ENCODE measurements at places on chromosomes 4 and X.

- no peak for ATAC-seq
Measured at GRCh38 chrX:39527025-39527424, 570.7 kb downstream of the BCOR start.

GRCh38 chrX:71991164-71991563, 80.5 kb downstream of the NHSL2 start:
- no peak for ATAC-seq

DNA sequence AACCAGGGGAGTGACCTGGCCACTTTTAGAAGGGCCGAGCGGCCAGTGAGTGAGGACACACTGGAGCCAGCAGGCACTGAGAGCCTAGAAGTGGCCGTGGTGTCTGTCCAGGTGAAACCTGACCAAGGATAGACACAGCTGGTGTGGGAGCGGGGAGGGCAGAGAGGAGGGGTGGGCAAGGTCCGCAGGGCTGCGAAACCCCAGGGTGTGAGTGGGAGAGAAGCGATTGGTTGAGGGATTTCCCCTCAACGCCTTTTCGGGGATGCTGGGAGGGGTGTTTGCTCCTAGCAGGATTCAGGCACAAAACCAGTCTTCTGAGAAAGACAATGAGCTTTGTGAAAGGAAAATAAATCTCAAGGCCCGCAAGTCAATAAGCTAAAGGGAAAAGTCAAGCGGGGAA, 33.2 kb upstream of the ARSD start:
- ATAC-seq: no peak

DNA sequence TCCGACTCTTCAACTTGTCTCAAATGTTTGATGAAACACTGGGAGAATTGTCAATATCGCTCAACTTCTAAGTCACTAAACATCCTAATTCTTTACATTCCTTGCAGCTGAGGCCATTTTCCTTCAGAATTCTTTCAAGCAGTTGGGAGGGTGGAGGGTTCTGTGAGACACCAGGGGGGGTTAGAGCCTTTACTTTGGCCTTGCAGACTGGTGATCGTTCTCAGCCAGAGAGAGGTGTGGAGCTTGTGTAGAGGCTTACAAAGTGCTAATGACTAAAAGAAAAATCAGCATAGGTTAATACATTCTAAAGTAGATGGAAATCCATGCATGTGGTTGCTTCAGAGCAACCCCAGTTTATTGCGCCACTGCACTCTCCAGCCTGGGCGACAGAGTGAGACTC, 21.3 kb upstream of the SOX3 start:
- no peak for ATAC-seq

DNA sequence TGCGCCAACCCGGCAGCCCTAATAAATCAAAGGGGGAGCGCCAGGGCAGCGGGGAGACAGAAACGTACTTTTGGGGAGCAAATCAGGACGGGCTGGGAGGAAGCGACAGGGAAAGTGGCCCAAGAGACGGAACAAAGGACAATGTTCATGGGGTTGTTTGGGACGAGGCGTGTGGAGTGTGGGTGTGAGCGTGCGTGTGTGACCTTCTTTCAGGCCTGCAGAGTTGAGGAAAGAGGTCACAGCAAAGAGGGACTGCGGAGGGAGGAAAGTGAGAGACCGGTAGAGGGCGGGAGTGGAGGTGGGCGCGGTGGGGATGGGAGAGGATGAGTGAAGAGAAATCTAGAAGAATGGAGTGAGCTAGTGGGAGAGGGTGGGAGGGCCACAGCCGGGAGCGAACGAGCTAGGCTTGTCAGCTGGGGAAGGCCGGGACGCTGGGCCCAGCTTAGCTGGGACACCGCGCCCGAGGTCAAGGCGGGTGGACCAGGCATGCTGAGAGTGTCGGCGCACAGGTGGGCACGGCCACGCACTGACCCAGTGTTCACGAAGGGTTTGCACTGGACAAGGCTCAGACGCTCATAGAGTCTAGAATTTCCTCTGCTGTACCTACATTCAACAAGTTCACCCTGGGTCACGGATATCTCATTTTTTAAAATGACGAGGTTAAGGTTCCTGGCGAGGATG, 14.7 kb upstream of the PITX2 start:
- peak; percentile 37 for ATAC-seq

GRCh38 chrX:125096870-125097269, 222.8 kb upstream of the TEX13C start:
- no peak for ATAC-seq

GRCh38 chr4:94813221-94813620, 55.5 kb downstream of the BMPR1B start:
- no peak for ATAC-seq

DNA sequence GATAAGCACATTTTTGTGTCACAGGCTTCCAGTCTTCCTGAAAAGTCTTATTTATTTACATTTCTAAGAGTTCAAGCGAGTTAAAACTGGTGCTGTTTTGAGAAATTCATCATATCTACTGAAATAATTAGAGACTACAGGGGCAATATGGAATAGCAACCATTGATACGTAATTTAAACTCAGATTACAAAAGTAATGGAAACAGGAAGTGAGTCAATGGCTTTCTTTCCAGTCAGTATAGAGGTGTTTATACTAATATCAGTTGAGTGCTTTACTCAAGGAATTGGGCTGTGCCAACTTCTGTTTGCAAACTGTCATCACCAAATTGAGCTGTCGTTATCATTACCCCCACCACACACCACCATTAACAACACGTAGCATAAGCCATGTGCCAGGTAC, 222.7 kb downstream of the COL25A1 start:
- no peak for ATAC-seq

DNA sequence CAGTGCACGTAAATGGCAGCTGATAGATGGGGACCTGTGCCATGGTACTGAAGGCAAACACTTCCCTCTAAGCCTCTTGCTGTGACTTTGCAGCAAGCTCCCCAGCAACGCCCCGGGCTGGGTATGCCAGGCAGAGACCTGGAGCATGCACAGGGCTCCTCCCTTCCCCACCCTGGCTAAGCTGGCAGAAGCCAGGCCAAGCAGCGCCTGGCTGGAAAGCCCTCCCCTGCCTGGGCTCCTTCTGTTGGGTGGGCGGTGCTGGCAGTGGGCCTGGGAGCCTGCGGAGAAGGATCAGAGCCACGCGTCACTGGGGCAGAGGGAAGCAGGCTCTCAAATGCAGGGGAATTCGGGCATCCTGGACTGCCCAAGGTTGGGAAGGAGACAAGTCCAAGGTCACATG, 3.6 kb downstream of the ATP2B3 start:
- ATAC-seq: no peak

GRCh38 chr4:73850261-73850970, 2.7 kb upstream of the PF4V1 start:
- ATAC-seq: no peak

GRCh38 chr4:147644471-147644870, 27.3 kb downstream of the TMEM184C start:
- ATAC-seq: no peak

DNA sequence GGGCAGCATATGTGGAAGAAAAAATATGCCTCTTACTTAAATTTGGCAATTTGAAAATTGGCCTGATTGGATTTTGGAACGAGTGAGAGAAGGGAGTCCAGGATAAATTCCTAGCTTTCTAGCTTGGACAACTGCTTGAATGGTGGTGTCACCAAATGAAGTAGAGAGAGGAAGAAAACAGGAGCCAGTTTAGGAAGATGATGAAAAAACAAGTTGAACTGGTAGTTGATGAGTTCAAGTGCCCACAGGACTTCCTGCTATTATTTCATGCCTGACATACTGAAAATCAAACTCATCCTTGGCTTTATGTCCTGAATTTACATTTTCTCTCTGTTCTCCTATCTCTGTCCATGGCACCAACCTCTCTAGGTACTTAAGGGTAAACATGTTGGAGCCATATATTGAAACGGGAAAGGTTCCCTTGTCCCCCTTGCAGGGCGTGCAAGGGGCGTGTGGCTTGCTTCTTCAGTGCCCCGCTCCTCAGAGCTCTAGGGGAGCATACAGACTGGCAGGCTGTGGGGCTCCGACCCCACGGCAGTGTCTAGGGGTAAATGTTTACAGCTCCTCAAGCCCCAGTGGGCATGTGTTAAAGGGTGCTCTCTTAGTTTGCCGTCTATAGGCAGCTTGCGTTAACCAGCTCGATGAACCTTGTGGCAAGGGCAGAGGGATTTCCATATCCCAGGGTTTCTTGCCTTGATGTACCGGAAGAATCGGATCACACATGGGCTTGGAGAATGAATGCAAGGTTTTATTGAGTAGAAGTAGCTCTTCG, 250.7 kb upstream of the PGRMC2 start:
- ATAC-seq: peak; percentile 16

DNA sequence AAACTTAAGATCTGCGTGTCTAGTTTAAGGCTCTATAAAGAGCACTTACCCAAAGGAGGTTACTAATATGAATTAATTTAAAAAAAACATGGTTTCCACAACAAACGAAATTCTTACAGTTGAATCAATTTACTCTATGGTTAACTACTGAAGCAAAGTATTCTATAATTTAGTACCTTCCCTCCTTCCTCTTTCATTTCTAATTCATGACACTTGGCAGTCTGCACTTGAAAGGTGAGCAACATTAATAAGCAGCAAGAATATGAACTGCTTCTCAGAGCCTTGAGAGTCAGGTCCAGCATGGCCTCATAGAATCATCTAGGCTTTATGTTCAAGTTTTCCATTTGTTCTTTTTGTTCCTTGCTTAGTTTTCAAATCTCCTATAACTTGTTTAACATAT, 42.7 kb downstream of the TAPT1 start:
- ATAC-seq: no peak

DNA sequence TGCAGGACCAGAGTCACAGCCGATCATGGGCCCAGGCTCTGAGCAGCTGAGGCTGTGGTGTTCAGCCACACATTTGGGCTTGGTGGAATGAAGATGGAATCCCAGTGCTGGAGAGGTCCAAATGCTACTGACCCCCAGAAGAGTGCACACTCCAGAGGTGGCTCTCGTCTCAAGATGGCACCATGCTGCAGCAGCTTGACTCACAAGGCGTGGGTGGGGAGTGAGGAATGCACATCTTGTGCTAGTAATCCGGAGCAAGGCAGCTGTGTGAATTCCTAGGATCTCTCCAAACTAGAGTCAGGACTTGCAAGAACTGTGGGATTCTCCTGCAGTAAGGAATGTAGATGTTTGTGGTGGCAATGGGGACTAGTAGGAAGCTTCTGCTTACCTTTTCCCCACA, 28.7 kb downstream of the RAB28 start:
- ATAC-seq: no peak

- peak; percentile 89 for ATAC-seq
Measured at GRCh38 chr4:176320340-176320975, 692 bp downstream of the SPCS3 start.

DNA sequence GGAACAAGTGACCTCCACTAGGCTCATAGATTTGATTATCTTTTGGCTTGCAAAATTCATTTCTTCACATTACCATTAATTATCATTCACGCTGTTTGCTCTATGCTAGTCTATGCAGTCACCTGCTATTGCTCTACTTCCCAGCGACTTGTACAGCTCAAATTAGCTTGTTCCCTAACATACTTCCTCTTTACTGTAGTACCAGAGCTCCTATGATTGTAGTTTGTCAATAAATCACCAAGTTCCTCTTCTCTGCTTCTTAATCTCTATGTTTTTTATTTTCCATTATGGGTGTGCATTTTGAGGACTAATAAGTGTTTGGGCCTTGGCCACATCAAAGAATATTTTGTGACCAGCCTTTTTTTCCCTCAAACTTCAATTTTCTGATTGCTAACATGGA, 6.2 kb upstream of the GSPT2 start:
- no peak for ATAC-seq

GRCh38 chr4:1360423-1361283, 13.6 kb downstream of the UVSSA start:
- no peak for ATAC-seq

- ATAC-seq: no peak
Measured at GRCh38 chr4:86910820-86911684, 18.8 kb upstream of the C4orf36 start.

GRCh38 chrX:44314259-44314734, 29.2 kb downstream of the EFHC2 start:
- peak; percentile 31 for ATAC-seq

- ATAC-seq: no peak
Measured at GRCh38 chr4:36420111-36420679, 138.8 kb downstream of the DTHD1 start.

GRCh38 chr4:38099020-38099600, 138.9 kb downstream of the PTTG2 start:
- no peak for ATAC-seq

DNA sequence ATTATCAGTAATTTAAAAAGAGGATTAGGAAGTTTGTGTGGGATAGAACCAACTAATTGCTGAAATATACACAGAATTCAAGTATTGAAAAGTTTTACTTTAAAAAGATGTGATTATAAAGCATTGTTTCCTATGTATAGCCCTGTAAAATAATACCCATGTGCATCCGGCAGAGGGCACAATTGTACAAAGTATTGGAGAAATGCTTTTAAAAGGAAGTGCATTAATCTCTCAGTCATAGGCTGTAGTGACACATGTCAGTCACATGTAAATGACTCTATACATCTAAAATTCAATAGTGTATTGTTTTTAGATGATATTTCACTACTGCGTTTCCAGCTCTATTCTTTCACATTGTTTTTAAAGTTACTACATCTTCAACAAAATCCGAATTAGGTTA, 9.7 kb upstream of the GEMIN8 start:
- no peak for ATAC-seq

DNA sequence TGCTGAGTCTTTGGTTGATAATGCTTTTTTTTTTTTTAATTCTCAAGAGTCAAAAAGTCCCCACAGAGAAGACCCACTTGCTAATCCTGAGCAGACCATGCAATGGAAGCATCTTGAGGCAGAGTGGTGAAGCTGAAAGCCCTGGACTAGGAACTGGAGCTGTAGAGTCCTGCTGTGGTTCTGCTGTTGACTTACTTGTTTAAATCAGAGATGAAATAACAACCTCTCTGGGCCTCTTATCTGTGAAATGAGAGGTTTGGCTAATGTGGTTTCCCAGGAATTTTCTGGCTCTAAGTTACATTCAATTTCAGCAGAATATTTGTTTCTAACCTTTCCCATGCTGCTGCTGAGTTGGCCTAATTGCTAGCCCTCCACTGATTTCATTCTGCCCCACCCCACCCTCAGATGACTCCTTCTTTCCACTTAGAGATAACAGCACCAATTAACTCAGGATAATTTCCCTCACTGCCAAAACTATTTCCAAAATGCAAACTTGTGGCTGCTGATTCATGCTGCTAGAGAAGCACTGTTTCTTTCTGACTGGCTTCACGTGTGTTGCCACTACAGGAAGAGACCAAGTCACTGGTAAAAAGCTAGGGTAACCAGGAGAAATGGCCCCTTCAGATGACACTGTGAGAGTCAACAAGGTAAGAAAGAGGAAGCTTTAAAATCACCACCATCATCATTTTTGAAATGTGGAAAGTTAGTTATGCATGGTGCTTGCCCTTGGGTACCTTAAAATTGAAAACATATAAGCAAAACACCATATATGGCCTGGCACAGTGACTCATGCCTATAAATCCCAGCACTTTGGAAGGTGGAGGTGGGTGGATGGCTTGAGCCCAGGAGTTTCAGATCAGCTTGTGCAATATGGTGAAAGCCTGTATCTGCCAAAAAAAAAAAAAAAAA, 326.4 kb downstream of the DCHS2 start:
- ATAC-seq: peak; percentile 64

GRCh38 chr4:98555798-98556445, 102.5 kb downstream of the TSPAN5 start:
- ATAC-seq: no peak

- ATAC-seq: no peak
Measured at GRCh38 chrX:153576961-153577360, 22.0 kb downstream of the CCNQ start.

- no peak for ATAC-seq
Measured at GRCh38 chr4:25410820-25411529, 33.9 kb downstream of the ANAPC4 start.

All from gastroesophageal sphincter (tissue), 4 donors.